ENCODE measurements at places on chromosomes 2 and 18.

DNA sequence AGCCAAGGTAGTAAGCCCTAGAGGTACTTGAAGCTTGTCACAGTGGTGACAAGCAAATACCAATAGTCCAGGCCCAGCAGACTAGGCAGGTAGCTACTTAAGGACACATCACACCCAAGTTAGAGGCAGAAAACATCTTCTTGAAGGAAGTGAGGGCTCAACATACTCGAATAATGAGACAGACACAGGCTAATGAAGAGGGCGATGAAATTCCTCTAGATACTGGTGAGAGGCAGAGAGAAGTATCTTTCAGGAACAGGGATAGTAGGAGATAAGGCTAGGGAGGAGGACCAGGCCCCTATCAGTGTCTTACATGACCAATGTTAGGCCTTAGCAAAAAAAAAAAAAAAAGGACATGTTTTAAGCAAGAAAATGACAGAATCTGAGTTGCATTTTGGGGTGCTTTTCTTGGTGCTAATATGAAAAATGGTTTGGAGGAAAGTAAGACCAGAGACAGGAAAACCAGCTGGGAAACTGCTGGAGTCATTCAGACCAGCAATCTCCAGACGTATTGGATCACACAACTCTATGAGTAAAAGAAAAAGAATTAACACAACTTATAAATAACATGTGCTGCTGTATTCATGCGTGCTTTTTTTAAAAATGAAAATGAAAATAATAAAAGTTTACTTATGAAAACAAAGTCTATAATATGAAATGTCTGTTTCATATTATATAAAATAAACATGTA is 37.7 kb downstream of the COBLL1 start:
- DNase-seq: no peak

- DNase-seq: no peak
Observed at GRCh38 chr18:2889761-2890192, 43.0 kb downstream of the EMILIN2 start.

DNA sequence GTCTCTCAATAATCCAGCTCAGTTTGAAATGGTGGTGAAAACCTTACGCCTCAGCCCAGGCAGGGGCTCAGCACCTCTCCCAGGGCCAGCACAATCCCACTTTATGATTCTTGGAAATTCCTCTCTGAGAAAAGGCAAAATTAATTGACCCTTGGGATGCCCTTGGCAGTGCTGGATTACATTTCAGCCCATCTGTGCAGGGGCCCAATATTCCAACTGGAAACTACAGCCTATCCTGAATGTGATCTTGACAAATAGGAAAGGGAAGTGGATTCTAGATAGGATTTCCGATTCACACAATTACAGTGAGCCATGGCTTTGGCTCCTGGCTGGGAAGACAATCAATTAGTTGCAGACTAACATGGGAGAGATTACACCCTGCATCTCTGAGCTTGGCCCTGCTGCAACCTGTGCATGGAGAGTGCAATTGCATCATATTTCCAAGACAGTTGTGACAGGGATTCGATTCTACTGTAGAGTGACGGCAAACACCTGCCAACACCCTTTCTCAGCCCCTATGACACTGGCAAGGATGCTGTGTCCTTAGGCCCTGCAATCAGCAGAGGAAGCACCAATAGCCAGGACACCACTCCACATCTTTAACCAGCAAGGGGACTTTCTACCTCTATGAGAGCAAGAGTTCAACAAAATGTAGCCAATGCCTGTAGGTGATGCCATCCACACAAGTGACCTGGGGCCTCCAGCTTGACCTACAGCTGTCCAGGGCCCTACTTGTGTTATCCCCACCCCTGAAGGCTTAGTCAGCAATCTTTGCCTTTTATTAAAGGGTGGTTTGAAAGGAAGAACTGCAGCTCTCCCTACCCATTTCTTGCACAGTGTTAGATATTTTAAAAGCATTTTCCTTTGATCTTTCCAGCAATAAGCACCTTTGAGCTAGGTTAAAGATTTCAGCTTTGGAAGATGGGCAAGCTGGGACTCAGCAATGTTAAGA is 187.2 kb upstream of the HS6ST1 start:
- DNase-seq: no peak

DNA sequence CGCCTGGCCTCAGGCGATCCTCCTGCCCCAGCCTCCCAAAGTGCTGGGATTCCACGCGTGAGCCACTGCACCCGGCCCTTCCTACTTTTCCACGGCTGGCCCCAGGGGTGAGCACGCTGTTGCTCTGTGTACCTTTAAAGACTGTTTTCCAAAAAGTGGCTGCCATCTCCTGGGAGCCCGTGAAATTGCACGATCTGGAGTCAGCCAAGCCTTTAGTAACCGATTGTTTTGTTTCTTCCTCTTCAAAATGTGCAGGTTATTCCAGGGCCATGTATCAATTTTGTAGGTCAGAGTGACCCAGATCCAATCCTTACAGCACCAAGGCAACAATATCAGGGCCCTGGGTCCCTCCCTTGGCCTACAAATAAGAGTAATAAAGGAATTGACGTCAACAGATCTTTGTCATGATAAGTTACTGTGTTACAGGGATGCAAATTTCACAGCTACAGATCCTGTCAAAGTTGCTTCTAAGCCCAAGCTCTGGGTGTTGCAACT is 135.6 kb upstream of the ZNF236 start:
- DNase-seq: peak; percentile 71

- no peak for DNase-seq
Observed at GRCh38 chr2:167544602-167545001, 656.3 kb downstream of the XIRP2 start.

- no peak for DNase-seq
Observed at GRCh38 chr2:172082105-172082943, 3.0 kb upstream of the DLX1 start.

- DNase-seq: no peak
Observed at GRCh38 chr2:227816507-227817294, 3.1 kb downstream of the CCL20 start.

DNA sequence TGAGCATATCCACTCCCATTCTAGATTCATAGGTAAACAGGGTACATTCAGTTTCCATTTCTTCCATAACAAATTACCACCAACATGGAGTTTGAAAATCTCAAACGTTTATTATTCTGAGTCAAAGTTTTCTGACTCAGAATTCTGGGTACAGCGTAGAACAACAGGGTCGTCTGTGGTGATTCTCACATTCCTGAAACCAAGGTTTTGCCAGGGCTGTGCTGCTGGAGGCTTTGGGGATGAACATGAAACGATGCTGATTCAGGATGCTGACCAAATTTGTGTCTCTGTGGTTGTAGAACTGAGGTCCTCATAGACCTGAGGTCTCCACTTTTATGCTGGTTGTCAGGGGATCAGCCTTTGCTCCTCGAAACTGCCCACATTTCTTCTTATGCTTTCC is 255.7 kb downstream of the DSEL start:
- DNase-seq: no peak

DNA sequence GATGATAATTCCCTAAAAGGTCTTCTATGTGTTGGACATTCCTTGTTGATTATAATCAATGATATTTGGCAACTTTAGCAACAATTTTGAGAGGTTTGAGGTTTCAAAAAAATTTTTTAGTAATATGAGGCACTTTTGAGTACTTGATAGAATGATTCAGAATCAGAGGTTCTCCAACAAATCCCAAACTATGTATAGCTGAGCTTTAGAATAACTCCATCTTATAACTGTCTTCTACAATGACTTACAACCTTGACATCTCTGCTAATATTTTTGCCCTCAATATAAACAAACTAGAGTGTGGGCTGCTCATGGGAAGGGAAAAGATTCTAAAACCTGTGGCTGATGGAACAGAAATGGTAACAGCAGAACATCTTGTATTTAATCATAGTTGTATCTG is 21.5 kb upstream of the SERPINB7 start:
- DNase-seq: no peak

GRCh38 chr2:60926741-60927552 is 45.6 kb downstream of the REL start:
- peak; percentile 5 for DNase-seq

GRCh38 chr2:174350018-174350417 is 15.3 kb downstream of the SP9 start:
- DNase-seq: no peak

GRCh38 chr18:46242183-46242582 is 138.0 kb downstream of the HAUS1 start:
- DNase-seq: no peak

DNA sequence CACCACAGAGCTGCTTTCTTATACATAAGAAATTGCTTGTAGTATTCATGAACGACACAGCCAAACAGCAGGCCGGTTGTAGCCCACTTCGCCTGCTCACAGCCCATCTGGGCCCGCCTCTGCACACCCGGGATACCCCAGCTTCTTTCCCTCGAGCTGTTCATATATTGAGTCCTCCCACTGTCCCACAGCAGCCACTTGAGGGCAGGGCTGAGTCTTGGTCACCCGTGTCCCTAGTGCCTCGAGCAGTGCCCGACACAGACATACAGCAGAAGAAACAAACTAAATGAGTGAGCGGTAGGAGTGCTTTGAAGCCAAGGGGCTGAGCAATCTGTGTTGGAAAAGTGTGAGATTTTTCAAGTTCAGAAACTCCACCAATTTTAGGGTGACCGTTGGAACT is 251.4 kb downstream of the KLHL29 start:
- DNase-seq: no peak
